ENCODE measurements at places on chromosomes 2 and 18.

DNA sequence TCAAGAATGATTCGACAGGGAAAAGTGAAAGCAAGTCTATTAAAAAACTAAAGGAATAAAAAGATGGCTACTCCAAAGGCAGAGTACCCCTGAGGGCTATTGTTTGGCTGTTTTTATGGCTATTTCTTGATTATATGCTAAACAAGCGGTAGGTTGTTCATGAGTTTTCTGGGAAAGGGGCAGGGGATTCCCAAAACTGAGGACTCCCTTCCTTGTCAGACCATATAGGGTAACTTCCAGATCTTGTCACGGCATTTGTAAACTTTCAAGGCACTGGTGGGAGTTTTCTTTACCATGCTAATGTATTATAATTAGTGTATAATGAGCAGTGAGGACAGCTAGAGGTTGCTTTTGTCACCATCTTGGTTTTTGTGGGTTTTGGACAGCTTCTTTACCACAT is 474.9 kb upstream of the MC4R start:
- DNase-seq, result no peak

DNA sequence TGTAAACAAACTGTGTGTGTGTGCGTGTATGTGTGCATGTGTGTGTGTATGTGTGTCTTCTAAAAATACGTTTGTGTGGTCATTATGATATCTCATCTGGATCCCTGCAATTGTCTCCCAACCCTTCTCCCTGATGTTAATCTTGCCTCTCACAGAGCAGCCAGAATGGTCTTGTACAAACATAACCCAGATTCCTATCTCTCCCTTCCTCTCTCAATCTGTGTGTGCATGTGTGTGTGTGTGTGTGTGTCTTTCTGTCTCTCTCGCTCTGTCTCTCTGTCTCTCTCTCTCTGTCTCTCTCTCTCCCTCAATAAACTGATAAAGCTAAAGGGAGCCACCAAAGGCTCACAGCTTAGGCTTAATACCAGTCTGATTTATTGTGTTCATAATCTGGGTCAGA is 210.8 kb downstream of the PAX3 start:
- no peak for DNase-seq

GRCh38 chr2:102442967-102443828 is 20.2 kb downstream of the IL18RAP start:
- DNase-seq, result peak; percentile 48

DNA sequence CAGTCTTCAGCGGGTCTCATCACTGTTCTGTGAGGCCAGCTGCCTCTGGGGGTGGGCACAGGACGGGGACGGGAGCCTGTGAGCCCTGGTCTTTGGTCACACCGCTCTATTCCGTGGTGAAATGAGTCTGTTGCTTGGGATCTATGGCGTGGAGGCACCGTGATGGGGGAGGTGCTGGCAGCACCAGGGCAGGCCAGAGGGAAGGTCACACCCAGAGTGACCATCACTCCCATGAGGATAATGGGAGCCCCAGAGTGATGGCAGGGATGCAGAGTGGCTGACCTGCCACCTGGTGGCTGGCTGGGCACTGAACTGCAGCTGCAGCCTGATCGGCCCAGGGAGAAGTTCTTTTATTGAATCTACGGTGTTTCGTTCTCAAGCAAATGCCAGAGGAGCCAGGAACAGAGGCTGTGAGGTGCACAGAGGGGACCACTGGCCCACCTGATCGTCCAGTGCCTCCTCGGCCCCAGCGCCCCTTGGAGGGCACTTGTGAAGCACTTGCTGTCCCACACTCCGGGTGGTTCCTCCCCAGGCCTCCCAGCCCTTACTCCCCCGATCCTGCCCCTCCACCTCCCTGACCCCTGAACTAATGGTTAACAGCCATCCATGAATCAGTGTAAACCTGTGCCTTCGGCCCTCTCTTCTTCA is 17.9 kb downstream of the KCNIP3 start:
- peak; percentile 27 for DNase-seq

DNA sequence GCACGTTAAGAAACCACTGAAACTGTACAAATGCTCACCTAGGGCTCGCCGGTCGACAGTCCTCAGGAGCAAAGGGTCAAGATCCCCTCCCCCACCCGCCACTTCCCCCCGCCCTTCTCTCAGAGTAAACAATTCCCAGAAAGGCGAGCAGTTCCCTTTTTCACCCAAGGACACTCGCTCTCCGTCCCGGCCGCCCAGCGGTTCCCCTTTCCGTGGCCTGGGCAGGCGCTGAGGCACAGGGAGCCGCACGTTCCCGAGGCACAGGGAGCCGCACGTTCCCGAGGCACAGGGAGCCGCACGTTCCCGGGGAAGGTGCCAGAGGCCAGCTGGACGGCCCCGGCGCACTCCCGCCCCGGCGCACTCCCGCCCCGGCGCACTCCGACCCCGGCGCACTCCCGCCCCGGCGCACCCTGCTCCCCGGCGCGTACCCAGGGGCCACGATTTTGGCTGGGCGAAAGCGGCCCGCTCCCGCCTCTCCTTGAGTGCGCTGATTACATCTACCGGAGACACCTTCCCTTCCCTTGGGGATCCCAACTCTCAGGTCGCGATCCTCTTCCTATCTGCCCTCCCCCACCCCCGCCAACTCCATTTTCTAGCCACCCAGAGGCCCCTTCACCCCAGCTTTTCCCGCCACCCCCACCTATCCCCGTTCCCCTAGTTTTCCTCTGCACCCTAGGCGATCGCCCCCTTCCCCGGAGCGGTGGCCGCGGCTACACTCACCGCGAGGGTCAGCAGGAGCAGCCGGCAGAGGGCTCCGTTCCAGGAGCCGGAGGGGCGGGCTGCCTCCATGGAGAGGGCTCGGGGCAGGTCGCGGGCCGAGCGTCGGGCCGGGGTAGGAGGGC is 817 bp downstream of the DSC2 start:
- peak; percentile 83 for DNase-seq

DNA sequence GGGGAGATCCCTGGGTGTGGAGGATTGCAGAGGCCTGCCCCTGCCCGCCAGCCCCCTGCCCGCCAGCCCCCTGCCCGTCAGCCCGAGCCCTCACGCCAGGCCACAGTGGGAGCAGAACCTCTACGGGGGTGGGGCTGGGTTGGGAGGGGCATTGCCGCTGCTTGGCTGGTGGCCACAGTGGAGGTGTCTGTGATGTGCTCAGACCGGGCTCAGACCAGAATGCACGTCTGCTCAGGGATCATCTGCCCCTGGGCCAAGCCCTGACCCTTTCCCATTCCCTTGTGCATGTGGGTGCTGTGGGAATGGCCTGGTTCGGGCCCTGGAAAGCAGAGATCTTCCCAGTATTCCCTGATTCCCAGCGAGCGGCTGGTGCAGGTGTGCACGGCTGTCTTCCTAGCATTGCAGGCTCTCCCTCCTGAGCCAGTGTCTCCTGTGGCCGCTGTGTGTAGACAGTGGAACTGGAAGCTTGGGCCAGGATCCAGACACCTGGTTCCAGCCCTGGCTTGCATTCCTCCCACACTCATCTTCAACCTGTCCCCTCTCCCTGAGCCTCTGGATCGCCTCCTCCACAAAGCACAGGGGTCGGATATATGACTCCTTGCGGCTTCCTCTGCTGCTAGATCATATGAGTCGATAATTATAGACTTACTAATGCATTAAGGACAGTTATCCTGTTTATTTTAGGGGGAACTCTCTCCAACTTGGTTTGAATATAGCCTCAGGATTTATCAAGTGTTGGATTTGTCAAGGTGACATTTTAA is 161.6 kb downstream of the LDLRAD4 start:
- no peak for DNase-seq

DNA sequence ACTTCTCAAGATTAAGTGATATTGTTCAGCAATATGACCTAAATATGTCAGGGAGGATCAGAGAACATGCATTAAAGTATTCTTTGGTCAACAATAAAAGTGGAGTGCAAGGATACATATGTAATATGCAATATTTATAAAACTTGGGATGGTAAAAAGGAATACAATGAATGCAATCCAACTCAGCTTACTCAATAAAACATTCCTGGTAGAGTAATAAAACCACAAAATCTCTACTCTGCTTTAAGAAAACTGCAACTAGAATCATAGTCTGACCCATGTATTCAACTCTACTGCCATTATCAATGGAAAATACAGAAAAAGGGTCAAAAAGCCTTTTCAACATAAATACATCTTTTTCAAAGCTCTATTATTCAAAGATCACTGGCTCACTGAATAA is 11.6 kb downstream of the IRS1 start:
- no peak for DNase-seq

- DNase-seq, result no peak
Observed at GRCh38 chr2:201448701-201449100, 2.6 kb downstream of the TRAK2 start.

DNA sequence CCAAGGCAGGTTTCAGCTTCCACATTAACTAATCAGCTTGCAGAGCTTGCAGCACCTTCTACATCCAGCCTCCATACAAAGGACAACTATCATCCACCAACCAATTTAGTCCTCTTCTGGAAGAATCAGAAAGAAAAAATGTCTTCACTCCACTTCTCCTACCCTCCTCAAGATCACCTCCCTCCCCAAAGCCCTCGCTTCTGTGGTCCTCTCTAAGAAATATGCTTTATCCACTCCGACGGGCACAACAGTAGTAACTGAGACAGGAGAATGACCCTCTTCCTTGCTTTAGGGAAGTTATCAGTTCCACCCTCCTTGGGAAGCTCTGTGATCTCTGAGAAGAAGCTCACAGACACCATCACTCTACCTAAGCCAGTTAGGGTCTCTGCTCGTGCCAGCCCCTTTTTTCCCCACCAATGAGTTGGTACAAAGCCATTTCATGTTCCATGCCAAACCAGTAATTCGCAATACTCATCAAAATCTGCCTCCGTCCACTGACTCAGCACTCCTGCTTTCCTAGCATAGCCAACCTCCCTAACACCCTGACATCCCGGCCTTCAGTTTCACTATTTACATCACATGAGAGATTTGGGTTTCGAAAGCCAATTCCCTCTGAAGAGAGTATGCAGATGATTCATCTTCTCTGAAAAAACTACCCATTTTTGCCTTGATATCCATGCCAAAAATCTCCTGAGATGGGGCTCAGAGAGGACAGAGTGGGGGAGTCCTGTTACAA is 114.1 kb upstream of the PKDCC start:
- DNase-seq, result peak; percentile 81

DNA sequence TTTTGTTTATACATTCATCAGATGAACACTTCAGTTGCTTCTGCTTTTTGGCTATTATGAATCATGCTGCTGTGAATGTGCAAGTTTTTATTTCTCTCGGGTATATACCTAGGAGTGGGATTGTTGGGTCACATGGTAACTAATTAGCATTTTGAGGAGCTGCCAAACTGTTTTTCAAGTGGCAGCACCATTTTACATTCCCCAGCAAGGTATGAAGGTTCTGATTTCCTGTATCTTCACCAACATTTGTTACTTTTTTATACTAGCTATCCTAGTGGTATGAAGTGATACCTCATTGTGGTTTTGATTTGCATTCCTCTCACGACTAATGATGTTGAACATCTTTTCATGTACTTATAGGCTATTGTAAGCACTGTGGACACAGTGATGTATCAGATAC is 53.9 kb downstream of the DYNC1I2 start:
- no peak for DNase-seq

DNA sequence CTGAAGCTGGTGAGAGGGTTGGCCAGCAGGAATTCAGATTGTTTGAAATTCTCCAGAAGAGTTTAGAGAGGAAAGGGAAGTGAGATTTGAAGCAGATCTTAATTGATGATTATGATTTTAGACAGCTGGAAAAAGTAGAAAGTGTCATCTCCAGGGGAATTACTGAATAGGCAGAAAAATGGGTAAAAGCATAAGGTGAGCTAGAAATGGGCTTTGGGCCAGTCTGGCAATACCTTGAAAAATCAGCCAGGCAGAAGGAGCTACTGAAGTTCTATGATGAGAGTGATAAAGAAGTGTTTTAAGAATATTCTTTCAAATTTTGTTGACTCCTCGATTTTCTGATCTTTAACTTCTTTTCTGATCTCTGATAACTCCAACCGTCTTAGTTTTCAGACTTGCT is 172.9 kb upstream of the CCDC150 start:
- no peak for DNase-seq

- DNase-seq, result no peak
Observed at GRCh38 chr2:106020821-106021661, 173.1 kb downstream of the UXS1 start.

DNA sequence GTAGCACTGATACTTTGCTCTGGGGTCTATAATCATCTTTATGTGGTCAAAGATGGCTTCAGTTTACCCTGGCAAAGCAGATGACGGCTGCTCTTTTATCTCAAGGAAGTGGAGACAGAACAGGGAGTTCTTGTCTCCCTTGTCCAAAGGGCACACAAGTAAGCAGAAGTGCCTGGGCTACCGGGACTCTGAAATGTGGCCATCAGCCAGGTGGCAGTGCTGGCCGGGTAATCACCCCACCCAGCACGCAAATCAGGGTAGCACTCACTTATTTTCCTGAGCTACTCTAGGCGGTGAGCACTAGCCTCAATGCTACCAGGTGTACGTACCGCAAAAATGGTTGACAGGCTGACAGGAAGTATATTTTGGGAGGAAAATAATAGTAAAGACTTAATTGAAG is 119.7 kb upstream of the ETAA1 start:
- DNase-seq, result no peak

- DNase-seq, result no peak
Observed at GRCh38 chr2:23713351-23713750, 213.6 kb downstream of the ATAD2B start.

DNA sequence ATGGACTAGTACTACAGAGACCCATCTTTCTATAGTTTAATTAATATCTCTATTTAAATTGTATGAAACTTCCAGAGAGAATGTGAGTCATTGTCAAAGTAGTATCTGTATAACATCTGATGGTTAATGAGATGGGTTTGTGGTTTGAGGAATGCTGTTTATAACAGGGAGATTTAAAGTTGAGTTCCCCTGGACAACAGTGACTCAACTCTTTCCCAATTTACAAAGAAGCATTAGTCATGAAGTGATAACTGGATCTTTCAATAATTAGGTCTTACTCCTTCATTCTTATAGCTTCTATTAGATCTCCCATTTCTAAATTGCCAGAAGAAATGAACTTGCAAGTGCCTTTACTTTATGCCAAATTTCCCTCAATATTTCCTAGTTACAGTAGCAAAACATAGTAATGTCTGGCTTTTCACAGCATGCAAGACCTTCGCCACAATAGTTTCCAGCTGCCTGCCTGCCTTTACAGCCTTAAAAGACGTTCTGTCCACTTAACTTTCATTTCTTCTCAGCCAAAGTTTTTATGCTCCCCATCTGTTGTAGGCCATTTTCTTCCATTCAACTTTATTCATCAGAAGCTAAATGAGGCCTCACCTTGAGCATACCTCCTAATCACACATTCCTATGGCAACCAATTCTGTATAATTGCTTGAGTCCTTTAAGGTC is 47.7 kb upstream of the WDR75 start:
- DNase-seq, result no peak

DNA sequence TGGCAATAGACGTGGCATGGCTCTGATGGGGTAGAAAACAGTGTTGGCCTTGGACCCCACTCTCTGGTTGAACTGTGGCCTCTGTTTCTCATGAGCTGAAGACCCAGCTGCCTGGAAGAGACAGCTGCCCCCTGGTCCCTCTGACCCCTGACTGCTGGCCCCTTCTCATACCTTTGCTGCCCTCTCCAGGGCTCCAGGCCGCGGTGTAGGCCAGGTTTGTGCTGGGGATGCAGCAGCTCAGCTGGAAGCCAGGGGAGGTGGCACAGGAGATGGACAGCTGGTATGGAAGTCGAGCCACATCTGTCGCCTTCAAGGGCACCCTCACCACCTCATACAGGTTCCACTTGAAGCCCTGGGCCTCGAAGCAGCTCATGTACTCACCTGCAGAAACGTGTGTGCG is 31.7 kb upstream of the SELENOI start:
- DNase-seq, result no peak
